ENCODE measurements at places on chromosomes 6 and 20. TPM values are rescaled to one million over a fixed set of nuclear protein-coding genes. Genes with fewer than 3 reads are reported as not detected.

Gene IP6K3
- 1.3 TPM for total RNA-seq

Gene BANF2
- not detected for total RNA-seq

Gene EIF2S2
- 89.7 TPM for total RNA-seq

Gene FUCA2
- 52.4 TPM for total RNA-seq

Gene KIF25
- total RNA-seq, result not detected

Gene GNMT
- total RNA-seq, result not detected

Gene TP53TG5
- not detected for total RNA-seq

Gene ZSCAN31
- 1.4 TPM for total RNA-seq

Gene COL9A1
- total RNA-seq, result not detected

Gene ARFGEF3
- total RNA-seq, result 0.69 TPM

Gene ENPP4
- total RNA-seq, result 0.29 TPM

Gene VGLL2
- not detected for total RNA-seq

Gene VSX1
- 0.79 TPM for total RNA-seq

Gene RIMS1
- not detected for total RNA-seq

Gene ULBP3
- 4.0 TPM for total RNA-seq

Gene SLCO4A1
- total RNA-seq, result 14.1 TPM

Gene HLA-DQA1
- not detected for total RNA-seq

Gene DPPA5
- not detected for total RNA-seq

Gene ID1
- 444 TPM for total RNA-seq

Gene SLC35A1
- total RNA-seq, result 9.1 TPM

Gene KIF6
- total RNA-seq, result 0.30 TPM

Gene SLC22A16
- not detected for total RNA-seq

Gene TAAR5
- not detected for total RNA-seq
